Activated CD4-positive, alpha-beta T cell treated with anti-CD3 and anti-CD28 coated beads, Interleukin-2, amount 10 ng/mL, durations not matched to agents 24 days and 14 days (primary cell): ENCODE measurements at places on chromosomes 6 and 20. TPM values are rescaled to one million over a fixed set of nuclear protein-coding genes. Genes with fewer than 3 reads are reported as not detected.

LAMA2 gene
- total RNA-seq: 0.47 and 0.64 TPM in 2 replicates

DYNLT2 gene
- 2.1 TPM in 2 replicates for total RNA-seq

KHDC1L gene
- not detected in 2 replicates for total RNA-seq

GATA5 gene
- not detected in 2 replicates for total RNA-seq

SUMO4 gene
- 10.1 and 10.9 TPM in 2 replicates for total RNA-seq

GRCh38 chr20:1434571-1435336 is 31.9 kb downstream of the NSFL1C start:
- peaks cover 35% of the 10 kb centered on the region for H3K4me1 ChIP-seq
- peaks cover 12% of the 10 kb centered on the region for H3K36me3 ChIP-seq
- peak overlapping the region; percentile 53 for H3K4me3 ChIP-seq

GRCh38 chr20:12394786-12395185 is 477.1 kb downstream of the BTBD3 start:
- no peaks in the 10 kb centered on the region for H3K4me1 ChIP-seq
- H3K27me3 ChIP-seq: no peaks in the 10 kb centered on the region
- DNase-seq: no peak
- H3K36me3 ChIP-seq: no peaks in the 10 kb centered on the region
- no peak overlapping the region for H3K27ac ChIP-seq

- no peaks in the 10 kb centered on the region for H3K27me3 ChIP-seq
- no peak overlapping the region for H3K4me3 ChIP-seq
- H3K27ac ChIP-seq: no peak overlapping the region
- no peaks in the 10 kb centered on the region for H3K36me3 ChIP-seq
- no peak for DNase-seq
Measured at GRCh38 chr20:11537032-11537431, 380.7 kb upstream of the BTBD3 start.

DNA sequence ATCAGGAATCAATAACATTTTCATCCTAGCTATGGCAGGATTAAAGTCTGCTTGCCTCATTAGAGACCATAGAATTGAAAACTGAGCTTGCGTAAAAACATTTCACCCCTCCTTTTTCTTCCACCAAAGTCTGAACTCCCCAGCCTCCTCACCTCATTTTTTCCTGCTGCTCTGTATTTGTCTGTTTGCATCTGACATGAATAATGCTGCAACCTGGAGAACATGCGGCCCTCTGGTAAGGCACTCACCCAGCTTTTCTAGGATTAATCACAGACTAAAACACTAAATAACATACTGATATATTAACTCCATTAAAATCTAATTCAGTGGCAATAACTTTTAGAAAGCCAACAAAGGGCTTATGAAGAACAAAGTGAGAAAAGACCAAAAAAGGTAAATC is 677.7 kb upstream of the NRSN1 start:
- no peaks in the 10 kb centered on the region for H3K36me3 ChIP-seq
- DNase-seq: no peak

DNA sequence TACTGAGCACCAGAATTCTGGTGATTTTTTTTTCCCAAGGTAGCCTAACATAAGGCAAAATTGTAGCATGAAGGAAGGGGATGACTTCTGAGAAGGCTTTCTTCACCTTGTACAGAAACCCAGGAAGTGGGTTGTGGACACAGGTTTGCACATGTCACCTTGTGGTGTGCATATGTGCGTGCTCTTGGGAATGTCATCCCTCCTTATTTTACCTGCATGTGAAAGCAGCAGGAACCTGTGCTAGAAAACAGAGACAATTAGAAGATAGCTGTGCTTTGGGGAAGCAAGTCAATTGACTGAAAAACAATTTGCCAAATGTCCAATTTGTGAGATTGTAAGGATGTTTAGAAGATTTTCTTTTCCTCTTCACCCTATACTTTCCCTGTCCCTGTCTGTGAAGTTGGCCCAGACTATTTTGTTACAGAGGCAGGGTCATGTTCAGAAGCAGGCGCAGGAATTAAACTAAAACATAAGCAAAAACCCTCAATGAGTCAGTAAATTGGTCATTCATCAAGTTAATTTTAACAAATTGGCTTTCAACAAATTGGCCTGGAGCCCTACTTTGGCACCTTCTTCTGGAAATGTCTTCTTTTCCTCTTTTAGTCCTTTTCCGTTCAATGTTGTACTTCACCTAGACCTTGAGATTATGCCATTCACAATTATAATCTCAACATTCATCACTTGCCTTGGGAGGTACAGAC is 261.2 kb downstream of the ADGB start:
- DNase-seq: no peak
- H3K27me3 ChIP-seq: peaks cover 2% of the 10 kb centered on the region
